IMR-90 (cell line): ENCODE measurements at places on chromosomes 5 and 9. TPM values are rescaled to one million over a fixed set of nuclear protein-coding genes. Genes with fewer than 3 reads are reported as not detected.

The NEURL1B gene
- 1.8 and 1.9 TPM in 2 replicates for total RNA-seq

DNA sequence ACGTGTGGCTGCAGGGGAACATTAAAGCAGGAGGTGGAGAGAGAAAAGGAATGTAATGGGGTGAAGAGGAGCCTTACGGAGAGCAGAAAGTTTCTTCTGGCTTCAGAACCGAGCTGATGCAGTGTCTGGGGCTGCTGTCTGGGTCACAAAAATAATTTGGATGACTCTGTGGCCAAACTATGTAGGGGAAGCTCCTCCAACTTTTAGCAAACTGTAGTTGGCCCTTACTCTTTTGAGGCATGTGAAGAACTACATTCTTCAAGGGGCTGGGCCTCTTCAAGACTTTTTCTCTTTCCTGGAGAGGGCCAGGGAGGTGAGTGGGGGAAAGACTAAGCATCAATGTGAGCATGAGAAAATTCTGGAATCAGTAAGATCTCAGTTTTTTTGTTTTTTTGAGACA, 31.9 kb upstream of the SPARC start:
- DNase-seq: peak; percentile 70

The TNFSF8 gene
- total RNA-seq: not detected in 2 replicates

- DNase-seq: peak; percentile 4
Measured at GRCh38 chr9:26888271-26888670, 4.3 kb downstream of the CAAP1 start.

DNA sequence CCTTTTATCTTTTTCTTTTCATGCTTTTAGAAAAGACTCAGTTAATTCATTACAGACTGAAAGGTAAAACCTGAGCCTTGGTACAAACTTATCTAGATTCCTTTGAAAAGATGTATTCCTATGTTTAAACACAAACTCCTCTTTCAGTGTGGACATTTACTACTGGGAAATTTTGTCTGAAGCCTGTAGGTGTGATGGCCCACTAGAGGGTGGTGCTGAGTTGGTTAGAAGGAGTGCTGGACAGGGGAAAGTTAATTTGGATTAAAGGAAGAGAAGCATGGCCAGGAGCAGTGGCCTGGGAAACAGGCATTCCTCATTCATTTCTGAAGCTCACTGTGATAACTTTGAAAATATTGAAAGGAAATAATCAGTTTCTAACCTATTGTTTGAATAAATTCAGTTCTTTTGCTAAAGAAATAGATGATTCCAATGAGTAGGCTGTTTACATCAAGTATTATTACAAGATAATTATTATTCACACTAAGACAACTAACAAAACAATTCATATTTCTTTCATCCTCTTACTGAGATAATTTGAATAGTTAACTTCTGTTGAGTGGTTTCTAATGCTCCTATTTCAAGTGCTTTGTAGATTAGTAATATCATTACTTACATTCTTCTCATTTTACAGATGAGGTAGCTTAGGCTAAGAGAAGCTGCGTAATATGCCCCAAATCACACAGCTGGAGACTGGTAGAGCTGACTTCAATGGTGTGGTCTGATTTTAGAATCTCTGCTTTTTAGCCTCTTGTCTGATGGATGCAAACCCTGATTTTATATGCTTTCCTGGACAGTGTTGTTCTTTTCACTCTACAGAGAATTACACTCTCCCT, 150.9 kb downstream of the ADGRV1 start:
- DNase-seq: peak; percentile 25

DNA sequence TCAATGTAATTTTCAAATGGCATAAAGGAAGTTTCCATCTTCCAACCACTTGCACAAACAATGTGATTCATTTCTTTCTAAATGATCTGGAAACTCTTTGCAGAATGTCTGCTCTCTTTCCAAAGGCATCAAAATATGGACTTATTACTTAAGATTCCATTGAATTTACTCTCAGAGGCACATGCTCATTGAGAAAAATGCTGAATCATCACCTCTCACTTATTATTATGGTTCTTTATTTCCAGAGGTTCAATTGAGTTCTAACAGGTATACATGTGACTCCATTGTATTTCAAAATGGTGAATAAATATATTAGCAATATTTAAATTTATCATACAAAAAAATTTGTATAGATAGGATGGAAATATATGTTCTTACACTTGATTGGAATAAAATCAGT, 1140.6 kb downstream of the EFNA5 start:
- DNase-seq: no peak

DNA sequence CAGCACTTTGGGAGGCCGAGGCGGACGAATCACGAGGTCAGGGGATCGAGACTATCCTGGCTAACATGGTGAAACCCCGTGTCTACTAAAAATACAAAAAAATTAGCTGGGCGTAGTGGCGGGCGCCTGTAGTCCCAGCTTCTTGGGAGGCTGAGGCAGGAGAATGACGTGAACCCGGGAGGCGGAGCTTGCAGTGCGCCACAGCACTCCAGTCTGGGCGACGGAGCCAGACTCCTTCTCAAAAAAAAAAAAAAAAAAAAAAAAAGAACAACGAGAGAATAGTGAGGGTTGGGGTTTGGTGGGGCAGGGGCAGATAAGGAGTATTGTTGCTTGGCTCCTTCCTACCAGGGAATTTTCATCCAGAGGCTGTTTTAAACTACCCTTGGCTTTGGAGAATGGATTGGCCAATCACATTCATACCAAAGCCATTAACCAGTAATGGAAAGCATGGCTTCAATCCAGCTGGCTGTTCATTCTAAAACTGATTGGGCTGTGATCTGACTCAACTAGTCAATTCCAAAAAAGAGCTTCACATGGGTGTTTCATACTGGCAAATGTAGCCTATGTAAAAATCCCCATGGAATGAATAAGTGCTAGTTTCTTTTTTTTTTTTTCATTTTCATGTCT, 64.4 kb downstream of the PLCXD3 start:
- peak; percentile 40 for DNase-seq

The INSL4 gene
- total RNA-seq: not detected in 2 replicates

GRCh38 chr5:82290908-82291307, 12.8 kb upstream of the RPS23 start:
- no peak for DNase-seq

The C9orf153 gene
- total RNA-seq: not detected in 2 replicates

The NSMF gene
- total RNA-seq: 7.7 and 10.0 TPM in 2 replicates

GRCh38 chr5:72658161-72658560, 151.0 kb upstream of the ZNF366 start:
- no peak for DNase-seq

DNA sequence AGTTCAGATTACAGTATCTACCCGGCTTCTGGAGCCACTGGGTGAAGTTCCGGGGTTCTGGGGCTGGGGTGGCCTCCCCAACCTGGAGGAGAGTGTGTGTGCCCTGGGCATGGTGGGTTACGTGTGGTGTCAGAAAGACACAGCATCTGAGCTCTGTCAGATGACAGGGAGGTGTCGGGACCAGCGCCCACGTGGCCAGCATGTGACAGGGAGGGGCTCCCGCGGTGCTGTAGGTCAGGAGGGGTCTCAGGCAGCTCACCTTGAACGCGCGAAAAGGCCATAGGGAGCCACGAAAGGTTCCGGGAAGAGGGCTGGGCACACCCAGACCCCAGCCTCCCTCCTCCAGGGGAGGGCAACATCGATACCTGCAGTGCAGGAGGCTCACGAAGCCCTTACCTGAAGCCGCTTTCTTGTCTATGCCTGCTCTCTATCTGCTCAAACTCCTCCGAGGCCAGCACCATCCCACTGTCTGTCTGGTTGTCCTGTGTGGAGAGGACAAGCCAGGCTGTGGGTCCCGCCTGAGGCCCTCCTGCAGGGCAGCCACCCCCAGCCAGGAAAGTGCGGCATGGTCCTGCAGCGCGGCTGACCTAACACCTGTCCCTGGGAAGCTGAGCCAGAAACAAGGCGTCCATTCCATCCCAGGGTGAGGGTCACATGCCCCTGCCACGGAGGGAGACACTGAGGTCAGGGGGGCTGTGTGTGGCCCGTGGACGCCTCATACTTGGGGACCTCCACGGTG, 17.4 kb upstream of the SCGB3A1 start:
- DNase-seq: no peak

DNA sequence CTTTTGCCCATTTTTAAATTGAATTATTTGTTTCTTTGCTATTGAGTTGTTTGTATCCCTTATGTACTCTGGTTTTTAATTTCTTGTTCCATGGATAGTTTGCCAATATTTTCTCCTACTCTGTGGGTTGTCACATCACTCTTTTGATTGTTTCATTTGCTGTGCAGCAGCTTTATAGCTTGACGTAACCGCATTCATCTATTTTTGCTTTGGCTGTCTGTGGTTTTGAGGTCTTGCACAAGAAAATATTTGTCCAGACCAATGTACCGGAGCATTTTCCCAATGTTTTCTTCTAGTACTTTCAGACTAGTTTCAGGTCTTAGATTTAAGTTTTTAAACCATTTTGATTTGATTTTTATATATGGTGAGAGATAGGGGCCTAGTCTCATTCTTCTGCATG, 36.2 kb upstream of the ZNF366 start:
- DNase-seq: peak; percentile 69

- DNase-seq: peak; percentile 65
Measured at GRCh38 chr9:101453776-101454570, 18.4 kb upstream of the ALDOB start.

DNA sequence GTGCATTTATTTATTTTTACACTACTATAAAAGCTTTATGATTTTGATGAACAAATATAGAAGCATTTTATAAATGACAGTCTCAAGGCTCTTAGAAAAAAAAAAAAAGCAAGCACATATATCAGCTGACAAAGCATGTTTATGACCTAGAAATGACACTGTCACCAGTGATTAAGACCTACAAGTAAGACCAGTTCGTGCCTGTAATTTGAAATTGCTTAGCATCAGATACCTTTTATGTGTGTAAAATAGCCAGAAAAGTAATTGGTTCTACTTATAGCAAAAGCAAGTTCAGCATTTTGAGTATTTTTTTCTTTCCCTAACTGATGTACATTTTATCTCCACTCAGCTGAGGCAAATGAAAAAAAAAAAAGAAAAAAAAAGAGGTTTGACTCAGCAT, 808.4 kb downstream of the CDH18 start:
- no peak for DNase-seq

DNA sequence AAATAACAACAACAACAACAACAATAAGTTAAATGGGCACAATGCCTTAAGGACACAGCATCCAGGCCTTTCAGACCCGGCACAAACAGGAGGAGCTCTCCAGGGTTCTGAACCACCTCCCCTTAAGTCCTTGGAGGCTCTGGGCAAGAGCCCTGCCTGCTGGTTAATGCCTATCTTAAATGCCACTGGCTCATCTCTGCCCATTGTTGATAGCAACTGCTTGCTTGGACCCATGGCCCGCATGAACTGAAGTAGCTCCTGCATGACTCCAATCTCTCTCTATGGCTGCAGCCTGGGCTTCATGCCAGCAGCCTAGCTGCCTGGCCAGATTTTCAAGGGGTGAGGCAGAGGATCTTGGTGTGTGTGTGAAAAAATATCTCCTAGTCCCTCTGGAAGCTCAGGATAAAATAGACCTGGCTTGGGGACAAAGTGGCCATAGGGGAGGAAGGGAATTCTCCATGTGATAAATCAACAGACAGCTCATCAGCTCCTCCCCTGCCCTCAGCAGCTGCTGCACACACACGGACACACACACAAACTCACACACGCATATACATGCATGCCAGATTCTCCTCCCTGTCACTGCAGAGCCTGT, 27.4 kb downstream of the FAM219A start:
- peak; percentile 85 for DNase-seq

DNA sequence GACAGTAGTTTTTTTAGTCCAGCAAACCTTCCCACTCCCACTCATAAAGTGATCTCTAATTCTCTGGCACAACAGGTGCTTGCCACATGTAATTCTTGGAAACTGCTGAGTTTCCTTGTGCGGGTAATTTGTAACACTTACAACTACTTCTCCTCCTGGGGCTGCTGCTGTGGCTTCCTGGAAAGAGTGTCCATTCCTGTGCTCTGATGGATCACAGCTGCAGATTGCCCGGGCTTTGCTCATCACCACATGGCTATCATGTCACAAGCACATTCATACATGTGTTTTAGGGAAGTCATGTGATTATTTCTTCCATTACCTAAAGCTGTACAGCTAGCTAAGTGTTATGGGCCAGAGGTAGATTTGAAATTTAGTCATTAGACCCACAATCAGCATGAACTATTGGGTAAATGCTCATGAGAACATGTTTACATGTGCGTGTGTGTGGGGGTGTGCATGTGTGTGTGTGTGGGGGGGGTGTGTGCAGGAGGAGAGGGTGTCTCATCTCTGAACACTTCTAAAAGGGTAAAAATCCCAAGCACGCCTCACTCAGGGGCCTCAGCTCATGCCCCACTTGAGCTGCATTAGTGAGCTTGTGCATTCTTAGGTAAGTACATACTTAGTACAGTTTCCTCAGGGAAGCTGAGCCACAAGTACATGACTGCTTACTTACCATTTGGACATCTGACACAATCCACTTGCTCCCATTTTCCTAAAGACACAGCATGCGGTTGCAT, 118.1 kb upstream of the CCDC112 start:
- DNase-seq: peak; percentile 99

DNA sequence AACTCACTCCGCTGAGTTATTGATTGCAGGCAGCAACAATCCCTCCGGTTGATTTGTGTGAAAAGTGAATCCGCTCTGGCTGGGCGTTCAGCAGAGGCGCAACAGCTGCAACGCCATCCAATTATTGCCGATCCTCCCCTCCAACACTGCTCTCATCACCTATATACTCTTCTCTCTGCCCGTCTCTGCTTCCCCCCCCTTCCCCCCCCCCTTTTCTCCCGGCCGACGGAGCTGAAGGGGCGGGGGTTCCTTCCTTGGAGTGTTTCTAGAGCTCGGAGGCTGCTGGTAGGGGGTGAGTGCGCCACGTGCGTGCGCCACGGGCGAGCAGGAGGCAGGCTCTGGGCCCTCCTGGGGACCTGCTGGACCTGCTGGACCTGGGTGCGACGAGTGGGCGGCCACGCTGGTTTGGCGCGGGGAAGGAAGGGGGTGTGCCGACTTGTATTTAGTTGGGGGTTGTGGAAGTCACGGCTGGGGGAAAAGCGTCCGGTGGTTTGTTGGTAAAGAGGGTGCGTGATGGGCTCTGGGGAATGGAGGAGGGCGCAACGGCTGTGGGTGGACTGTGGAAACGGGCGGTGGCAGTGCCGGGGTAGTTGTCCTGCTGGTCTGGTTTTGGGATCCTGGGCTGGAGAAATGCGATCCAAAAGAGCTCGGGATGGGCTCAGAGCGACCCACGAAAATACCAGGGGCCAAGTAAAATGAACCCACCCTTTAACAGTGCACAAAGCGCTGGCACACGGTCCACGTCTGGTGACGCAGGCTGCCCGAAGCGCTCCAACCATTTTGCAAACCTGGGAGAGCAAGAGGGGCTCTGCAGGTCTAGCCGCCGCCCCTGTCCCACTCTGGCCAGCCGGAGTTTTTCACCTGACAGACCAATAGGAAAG, 6.4 kb upstream of the MEF2C start:
- DNase-seq: peak; percentile 13

DNA sequence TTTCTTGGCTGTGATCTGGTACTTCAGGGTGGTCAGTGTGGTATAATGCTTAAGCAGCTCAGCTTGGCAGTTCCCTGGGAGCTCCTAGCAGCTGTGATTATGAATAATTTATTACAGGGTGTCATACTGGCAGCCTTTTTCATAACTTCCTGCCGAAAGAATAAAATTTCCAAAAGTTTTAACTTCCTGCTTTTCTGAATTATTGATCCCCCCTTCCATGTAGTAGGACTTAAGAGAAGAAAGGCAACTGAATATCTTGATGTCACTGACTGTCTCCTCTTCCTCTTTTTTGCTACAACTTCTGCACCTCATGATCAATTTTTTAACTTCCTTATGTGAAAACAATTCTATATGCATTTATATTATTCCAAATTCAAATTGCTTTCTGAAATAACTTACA, 74.3 kb upstream of the SPEF2 start:
- DNase-seq: no peak
